Activated CD4-positive, alpha-beta T cell treated with anti-CD3 and anti-CD28 coated beads, Interleukin-2, amount 10 ng/mL, durations not matched to agents 24 days and 14 days (primary cell): ENCODE measurements at places on chromosomes 12 and 14. TPM values are rescaled to one million over a fixed set of nuclear protein-coding genes. Genes with fewer than 3 reads are reported as not detected.

GRCh38 chr12:95962222-95962621, 19.1 kb downstream of the AMDHD1 start:
- no peak for DNase-seq

- no peak for DNase-seq
Observed at GRCh38 chr12:113443030-113443539, 20.9 kb downstream of the SDSL start.

Gene PMCH
- 6.3 and 8.4 TPM in 2 replicates for total RNA-seq

- DNase-seq = no peak
Observed at GRCh38 chr12:40742041-40742440, 49.8 kb downstream of the CNTN1 start.

DNA sequence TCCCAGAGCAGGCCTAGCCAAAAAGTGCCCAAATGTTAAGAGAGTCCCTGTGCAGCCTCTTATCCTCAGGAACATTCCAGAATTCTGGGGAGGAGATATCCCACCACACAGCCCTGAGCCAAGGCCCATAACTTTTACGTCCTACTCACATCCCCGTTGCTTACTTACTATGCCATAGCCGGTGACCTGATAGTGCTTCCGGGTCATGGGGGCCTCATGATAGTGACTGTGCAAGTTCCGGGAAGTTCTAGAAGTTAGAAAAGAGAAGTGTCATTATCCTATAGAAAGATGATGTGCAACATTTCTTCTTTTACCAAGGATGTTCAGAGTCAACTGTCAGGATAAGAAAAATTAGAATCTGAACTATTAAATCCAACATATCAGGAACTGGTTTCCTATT, 15.6 kb upstream of the NGB start:
- no peak for DNase-seq

Gene GUCY2C
- not detected in 2 replicates for total RNA-seq

Gene MYH6
- total RNA-seq = 0.17 and 0.23 TPM in 2 replicates

GRCh38 chr14:93018366-93018765, 95.4 kb downstream of the CHGA start:
- DNase-seq = no peak

DNA sequence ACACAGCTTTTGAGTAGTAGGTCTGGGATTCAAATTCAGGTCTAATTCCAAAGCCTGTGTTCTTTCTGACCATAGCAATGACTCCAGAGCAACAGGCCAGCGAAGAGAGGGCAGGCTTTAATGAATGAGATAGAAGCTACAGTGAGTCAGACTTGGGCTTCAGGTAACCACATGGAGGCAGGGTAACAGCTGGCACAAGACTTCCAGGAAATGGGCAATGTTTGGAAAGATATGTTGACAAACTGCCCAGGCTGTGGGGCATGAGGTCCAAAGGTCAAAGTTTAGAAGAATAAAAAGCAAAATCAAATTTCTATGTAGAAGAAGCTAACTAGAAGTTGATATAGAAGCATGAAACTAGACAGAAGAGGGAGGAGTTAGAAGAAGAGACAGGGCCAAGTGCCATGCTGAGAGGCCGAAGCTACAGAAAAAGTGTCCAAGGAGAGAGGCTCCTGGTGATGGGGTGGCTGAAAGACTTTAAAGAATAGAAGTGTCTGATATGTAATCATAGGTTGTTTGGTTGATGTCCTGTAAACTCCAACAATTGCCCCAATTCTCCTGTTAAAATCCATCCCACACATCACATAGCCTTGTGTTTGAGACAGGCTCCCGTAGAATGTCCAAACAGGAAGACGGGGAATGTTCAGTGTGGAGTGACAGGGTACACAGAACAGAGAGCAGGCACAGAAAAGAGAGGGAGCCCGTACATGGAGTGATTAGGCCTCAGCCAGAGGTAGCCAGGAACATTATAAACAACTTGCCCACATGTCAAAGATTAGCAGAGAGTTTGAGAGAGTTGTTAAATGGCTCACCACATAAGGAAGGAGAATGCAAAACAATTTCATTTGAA, 384.7 kb downstream of the CCDC91 start:
- DNase-seq = no peak

DNA sequence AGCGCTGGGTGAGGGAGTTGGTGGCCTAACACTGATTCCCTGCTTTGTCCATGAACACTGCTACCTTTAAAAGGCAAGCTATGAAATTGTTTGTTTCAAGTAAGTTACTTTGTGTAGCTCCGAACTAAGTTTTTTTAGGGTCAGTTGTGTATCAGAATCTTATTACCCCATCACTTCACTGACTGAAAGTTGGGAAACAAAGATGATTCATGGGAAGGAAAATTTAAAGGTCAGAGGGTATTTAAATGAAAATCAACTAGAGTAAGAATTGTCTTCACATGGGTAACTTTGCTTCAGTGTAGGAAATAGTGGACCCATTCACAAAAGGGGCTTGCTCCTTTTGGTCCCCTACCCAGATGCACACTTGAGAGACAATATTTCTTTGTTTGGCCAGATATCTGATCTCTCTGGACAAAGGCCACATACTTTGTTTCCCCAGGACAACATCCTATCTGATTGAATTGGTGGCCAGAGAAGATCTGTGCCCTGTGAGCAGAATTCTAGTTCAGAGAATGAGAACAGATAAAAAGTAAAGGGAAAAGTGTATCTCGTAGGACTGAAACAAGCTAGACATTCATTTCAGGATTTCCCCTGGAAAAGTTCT, 53.5 kb downstream of the RAB35 start:
- DNase-seq = no peak

GRCh38 chr14:68730811-68731425, 61.9 kb downstream of the ZFP36L1 start:
- DNase-seq = no peak

GRCh38 chr12:118377021-118377883, 897 bp downstream of the SUDS3 start:
- DNase-seq = no peak

DNA sequence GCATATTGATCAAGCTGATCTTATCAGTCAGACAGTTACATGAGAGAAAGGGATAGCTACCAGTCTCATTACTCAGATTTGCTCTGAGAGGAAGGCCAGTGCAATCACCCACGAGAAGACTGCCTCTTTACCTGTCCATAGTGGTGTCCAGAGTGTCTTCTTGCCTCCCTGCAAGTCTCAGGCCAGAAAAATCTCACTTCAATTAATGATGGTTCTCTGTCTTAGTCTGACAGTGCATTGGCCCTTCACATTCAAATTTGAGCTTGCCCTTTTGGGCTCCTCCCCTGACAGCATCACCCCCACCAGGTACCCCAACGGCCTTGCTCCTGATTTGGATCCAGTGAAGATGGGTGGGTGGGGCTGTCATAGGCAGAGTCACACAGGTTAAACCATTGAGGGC, at the start of gene AICDA:
TSS of gene AICDA (minus strand) at position 231 of the 400 bp plus-strand sequence. CDS start at position 139, 92 bp downstream.
- DNase-seq = no peak

- DNase-seq = no peak
Observed at GRCh38 chr12:113310489-113310888, 24.4 kb downstream of the SLC8B1 start.

GRCh38 chr14:83870546-83871270, 1659.2 kb upstream of the FLRT2 start:
- DNase-seq = no peak

DNA sequence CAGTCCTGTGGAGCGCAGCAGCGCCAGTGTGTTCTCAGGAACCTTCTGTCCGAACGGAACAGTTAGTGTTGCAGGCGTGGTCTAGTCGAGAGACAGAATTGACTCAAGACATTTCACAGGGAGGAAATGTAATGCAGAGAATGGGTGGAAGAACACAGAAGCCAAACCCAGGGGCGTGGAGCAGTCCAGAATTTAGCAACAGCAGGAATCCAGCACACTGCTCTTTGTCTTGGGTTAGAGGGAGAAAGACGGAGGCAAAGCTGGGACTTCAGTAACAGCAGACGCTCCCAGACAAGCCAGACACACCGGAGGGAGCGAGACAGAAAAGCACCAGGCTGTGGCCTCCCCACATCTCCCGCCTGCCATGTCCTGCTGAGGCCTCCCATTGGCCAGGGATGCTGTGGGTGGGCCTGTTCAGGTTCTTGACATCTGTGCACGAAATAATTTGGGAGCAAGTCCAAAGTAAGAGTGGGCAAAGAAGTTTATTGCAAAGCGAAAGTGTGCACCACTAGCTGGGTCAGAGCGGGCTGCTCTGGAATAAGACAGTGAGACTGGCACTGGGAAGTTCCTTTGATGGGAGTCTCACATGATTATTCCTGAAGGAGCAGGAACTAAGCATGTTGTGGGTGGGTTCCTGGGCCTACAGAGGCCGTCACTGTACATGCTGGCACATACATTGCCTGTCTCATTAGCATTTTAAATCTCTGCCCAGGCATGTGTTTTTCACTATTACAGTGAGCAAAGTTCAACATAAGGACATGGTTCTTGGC, 339.3 kb upstream of the SFSWAP start:
- DNase-seq = no peak

DNA sequence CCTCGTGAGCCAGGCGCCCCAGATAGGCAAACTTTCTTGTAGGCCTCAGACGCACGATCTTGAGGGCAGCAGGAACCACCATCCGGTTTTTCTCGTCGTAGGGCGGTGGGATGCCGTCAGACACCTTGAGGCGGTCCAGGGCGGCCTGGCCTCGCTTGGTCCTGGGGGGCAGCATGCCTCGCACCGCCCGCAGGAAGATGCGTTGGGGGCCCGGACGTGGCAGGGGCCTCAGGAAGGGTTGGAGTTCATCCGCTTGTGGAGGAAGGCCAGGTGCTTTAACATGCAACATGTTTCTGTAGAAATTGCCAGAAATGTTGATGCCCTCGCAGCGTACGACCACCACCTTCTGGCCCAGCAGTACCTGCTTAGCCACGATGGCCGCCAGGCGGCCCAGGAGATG, 5.5 kb upstream of the TSPAN9 start:
- no peak for DNase-seq

GRCh38 chr12:22117563-22118237, 71.7 kb downstream of the CMAS start:
- no peak for DNase-seq

Gene CIT
- 44.5 and 51.5 TPM in 2 replicates for total RNA-seq

Gene KRT79
- 0.33 TPM in 1 of 2 replicates, not detected in the other for total RNA-seq

Gene TUBA1C
- 286 and 305 TPM in 2 replicates for total RNA-seq

DNA sequence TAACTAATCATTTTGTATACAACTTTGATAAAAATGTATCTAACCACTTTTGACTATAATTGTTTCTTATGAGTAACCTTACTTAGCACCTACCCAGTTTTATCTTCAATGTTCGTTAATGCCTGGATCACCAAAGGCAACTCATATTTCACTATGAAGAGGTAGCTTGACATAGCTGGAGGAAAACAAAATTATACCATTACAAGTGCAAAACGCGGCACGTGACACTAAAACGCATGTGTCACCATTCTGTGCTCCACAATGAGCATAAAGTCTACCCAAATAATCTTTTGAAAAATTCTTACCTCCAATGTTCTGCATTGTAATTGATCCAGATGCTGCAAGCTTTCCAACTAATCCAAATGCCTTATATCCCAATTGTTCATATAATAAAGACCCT, 5.8 kb downstream of the SLC38A2 start:
- DNase-seq = no peak

Gene KRT85
- not detected in 2 replicates for total RNA-seq

Gene GPR84
- total RNA-seq = 1.5 TPM in 2 replicates

DNA sequence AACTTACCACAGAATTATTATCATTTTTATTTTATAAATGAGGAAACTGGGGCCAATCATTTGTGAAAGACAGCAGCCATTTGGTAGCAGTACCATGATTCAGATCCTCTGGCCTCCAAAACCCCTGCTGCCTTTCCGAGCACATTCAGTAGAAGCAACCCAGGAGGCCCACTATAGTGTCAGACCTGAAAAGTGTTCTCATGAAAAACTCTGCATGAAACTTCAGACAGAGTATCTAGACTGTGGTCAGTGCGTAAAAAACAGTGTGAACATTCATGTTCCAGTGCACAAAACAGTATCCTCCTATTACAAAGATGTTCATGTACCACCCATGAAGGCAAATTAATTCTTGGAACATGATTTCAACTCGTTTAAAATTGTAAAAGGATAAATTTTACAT, 112.0 kb downstream of the EPS8 start:
- no peak for DNase-seq

DNA sequence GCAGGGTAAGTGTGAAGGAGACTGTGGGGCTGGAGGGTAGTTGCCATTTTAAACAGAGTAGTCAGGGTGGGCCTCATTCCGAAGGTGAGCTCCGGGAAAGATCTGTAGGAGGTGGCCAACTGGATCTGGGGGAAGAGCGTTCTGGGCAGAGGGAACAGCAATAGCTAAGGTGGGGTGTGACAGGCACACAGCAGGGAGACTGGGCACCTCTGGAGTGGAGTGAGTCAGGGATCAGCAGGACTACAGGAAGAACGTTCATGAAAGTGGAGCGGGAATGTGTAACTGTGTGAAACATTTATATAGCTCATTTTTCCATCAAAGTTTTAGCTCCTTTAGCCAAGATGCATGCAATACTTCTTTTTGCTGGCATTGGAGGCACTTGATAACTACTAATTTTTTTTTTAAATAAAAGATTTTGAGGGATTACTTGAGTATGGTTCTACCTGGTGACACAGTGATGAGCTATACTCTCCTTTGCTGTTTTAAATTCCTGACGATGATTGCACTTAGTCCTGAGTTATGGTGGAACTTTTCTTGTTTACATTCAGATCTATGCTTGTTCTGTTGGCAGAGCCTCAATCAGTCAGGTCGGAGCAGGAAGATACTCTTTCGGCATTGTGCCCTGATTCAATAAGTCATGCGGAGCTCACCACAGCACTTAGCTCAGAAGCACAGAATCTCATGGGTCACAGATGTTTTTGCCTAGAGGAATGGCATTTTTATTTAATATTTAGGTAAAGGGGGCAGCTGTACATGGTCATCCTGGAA, 106.4 kb downstream of the WIF1 start:
- DNase-seq = no peak

DNA sequence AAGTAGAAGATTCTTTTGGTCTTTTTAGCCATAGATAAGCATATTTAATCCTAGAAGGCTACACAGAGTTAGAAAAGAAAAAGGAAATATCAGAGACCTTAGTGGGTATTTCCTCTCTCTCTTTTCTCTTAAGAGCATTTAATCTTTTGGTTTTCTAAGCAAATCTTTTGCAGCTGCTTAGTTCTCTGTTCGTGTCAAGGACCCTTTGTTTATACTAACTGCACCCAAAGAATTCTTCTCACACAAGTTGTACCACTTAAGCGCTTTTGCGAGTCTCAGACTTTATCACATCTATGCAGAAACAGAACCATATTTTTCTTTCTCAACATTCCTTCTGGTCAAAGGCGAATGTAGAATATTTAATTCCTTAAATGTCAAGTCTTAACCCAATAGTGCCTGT, 17.9 kb upstream of the NID2 start:
- no peak for DNase-seq

GRCh38 chr12:59119676-59120075, 199.4 kb upstream of the LRIG3 start:
- DNase-seq = no peak

Gene STXBP6
- not detected in 2 replicates for total RNA-seq

Gene TRIAP1
- total RNA-seq = 54.6 and 57.5 TPM in 2 replicates

Gene CEBPE
- 0.35 TPM in 1 of 2 replicates, not detected in the other for total RNA-seq

DNA sequence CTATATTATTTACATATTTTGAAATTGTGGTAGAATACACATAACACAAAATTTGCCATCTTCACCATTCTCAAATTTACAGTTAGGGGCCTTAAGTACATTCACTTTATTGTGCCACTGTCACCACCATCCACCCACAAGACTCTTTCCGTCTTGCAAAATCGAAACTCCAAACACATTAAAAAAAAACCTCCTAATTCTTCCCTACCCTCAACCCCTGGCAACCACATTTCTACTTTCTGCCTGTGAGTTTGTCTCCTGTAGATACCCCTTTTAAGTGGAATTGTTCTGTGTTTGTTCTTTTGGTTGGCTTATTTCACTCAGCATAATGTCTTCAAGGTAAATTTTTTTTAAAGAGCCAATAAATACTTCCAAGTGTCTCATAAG, 31.6 kb upstream of the AMIGO2 start:
- peak; percentile 68 for DNase-seq

- peak; percentile 69 for DNase-seq
Observed at GRCh38 chr14:104756477-104757237, 3.7 kb downstream of the SIVA1 start.
